ENCODE measurements at places on chromosomes 16 and 17.

DNA sequence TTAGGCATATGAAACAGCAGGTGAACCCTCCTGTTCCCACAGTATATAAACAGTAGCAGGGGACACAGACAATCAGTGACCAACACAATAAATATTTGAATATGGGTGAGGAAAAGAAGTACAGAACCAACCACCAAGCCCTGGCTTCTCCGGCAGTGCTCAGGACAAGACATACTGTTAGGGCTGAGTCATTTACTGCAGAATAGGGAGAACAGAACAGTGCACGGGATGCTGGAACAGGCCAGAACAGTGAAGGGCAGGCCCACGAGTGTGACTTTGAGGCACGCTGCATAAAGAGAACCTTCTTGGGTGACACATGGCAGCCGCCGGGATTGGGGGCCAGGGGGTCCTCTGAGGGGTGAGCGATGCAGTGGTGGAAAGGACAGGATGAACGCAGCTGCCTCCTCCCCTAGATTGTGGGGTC, 160.4 kb downstream of the CMIP start:
- DNase-seq, result no peak

DNA sequence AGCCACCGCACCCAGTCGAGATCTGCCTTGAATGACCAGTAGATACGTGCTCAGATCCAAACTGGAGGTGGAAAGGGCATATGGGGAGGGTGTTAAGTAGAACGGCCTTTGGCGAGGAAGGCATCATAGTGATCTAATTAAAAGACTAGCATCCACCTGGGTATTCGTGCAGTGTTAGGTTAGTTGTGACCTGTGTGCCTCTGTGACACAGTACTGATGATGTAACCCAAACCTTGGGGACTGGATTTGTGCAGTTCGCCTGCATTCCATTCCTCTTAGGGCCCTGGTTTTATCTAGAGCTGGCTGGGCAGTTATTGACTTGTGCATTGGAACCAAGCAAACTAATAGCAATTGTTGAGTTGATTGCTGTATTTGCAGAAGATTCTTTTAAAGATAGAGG, 47.9 kb downstream of the SNX29 start:
- DNase-seq, result no peak

- no peak for DNase-seq
Observed at GRCh38 chr17:75047398-75048098, 523 bp downstream of the KCTD2 start.

GRCh38 chr17:32141258-32141657, 1.0 kb upstream of the RHOT1 start:
- peak; percentile 96 for DNase-seq

GRCh38 chr17:36993227-36993626, 44.5 kb downstream of the AATF start:
- peak; percentile 62 for DNase-seq

- DNase-seq, result no peak
Observed at GRCh38 chr16:56192986-56193945, 2.0 kb downstream of the GNAO1 start.

DNA sequence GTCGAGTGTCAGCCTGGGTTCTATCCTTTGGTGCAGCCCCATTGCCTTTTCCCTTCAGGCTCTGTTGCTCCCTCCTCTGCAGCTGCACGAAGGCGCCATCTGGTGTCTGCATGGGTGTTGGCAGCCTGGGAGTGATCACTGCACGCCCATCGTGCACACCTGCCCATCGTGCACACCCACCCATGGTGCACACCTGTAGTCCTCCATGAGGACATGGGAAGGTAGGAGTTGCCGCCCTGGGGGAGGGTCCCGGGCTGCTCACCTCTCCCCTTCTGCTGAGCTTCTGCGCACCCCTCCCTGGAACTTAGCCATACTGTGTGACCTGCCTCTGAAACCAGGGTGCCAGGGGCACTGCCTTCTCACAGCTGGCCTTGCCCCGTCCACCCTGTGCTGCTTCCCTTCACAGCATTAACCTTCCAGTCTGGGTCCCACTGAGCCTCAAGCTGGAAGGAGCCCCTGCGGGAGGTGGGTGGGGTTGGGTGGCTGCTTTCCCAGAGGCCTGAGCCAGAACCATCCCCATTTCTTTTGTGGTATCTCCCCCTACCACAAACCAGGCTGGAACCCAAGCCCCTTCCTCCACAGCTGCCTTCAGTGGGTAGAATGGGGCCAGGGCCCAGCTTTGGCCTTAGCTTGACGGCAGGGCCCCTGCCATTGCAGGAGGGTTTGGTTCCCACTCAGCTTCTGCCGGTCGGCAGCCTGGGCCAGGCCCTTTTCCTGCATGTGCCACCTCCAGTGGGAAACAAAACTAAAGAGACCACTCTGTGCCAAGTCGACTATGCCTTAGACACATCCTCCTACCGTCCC, 2.9 kb downstream of the CTRL start:
- DNase-seq, result peak; percentile 46

DNA sequence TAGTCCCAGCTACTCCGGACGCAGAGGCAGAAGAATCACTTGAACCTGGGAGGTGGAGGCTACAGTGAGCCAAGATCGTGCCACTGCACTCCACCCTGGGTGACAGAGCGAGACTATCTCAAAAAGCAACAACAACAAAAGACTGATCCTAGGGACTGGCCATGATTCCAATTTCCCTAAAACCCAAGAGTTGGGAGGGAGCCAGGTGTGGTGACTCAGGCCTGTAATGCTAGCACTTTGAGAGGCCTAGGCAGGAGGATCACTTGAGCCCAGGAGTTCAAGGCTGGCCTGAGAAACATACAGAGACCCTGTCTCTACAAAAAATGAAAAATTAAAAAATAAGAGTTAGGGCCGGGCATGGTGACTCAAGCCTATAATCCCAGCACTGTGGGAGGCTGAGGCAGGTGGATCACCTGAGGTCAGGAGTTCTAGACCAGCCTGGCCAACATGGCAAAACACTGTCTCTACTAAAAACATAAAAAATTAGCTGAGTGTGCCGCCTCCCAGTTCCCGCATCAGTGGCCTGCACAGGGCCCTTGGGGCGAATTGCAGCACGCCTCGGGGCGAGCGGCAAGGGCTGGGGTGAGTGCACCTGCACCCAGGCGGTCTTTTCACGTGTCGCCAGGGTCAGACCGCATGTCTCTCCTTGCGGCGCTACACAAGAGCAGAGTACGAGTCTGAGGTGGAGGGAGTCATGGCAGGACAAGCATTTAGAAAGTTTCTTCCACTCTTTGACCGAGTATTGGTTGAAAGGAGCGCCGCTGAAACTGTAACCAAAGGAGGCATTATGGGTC, 40.8 kb downstream of the CDH3 start:
- no peak for DNase-seq

Measured in DMS79 treated with DMSO at 0.1 percent for 48 hours (cell line).